Left renal pelvis (tissue), 4 donors: ENCODE measurements at places on chromosomes 16 and 17.

GRCh38 chr17:79670537-79671084 lies 59.8 kb upstream of the RBFOX3 start:
- no peak for DNase-seq

GRCh38 chr17:66939461-66940114 lies 24.9 kb upstream of the CACNG4 start:
- no peak for DNase-seq

DNA sequence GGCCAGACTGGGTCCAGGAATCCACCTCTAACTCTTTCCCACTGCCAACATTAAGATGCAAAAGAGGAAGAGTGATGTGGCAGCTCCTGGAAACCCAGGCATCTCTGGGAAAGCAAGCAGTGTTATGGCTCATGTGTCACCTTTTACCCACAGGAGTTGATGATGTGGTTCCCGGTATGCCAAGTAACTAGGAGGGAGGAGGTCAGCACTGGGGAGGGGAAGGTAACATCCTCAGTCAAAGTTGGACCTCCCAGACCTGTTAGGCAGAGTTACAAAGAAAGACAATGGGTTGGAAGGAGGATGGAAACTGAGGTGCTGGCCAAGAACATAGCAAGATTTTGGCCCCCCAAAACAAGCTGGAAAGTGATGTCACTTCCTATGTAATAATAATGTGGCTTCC lies 11.4 kb downstream of the KRABD2 start:
- no peak for DNase-seq

GRCh38 chr17:2707721-2708584 lies 3.6 kb downstream of the CLUH start:
- DNase-seq: no peak

DNA sequence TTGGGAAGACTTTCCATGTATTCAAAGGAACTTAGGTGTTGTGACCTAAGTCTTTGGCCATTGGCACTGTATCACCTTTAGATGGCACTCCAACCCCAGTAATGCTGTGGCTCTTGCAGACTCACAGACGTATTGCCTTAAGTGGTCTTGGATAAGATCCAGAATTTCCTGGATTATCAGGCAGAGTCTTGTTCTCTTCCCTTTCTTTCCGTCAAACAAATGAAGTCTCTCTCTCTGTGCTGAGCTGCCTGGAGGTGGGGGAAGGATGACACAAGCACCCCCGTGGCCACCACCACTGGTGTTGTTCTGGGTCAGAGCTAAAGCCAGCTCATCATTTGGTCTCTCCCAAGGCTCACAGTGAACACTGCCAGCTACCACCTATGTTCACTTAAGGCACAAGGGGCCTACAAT lies 789.9 kb upstream of the KIF2B start:
- DNase-seq: peak; percentile 12

- DNase-seq: no peak
Measured at GRCh38 chr16:23317751-23318150, 15.6 kb downstream of the SCNN1B start.

DNA sequence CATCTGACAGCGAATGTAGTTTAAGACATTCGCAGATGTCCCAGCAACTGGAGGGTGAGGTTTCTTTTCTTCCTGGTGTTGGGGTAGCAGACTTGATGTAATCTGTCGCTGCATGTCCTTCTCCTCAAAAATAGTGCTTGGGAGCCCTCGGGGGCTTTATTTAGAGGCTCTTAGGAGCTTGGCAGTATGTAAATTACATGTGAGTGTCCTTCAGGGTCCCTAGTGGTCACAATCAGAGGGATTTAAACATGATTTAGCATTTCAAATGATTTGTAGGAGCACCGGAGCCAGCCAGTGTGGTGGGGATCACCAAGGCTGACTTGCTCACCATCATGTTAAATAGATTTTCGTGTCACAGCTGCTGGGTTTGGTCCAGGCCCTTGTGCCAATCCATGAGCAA lies 8.8 kb upstream of the SALL1 start:
- DNase-seq: no peak

GRCh38 chr16:2985462-2985861 lies 5.2 kb upstream of the PKMYT1 start:
- DNase-seq: no peak

DNA sequence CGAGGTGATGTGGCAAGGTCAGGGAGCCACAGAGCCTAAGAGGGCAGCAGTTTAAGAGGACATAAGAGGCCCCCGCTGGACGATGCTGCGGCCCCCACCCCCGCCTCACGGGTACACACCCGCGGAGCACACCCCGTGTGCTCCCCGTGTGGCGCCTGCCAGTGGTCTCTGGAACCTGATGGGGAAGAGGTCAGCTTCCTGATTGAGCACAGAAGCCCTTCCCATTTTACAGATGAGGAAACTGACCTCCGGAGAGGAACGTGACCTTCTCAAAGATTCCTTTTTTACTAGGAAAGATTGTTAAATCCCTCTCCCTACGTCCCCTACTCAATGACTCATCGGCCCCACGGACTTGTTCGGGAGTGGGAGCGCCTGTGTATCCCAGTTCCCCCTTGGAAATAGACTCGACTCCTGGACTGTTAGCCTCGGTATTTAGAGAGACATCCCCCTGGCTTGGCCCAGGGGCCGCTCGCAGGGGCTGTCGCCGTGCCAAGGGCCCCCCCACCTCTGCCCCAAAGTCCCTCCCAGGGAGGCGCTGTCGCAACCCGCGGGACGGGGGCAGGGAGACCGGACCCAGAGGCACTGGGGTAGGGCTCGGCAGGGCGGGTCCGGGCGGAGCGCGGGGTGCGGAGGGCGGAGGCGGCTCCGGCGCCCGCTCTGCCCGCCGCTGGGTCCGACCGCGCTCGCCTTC lies at the start of gene ABCC3:
Gene ABCC3, plus strand, starts transcription at position 658 of the 691 bp plus-strand sequence. CDS start 56 bp downstream, outside the sequence.
- DNase-seq: no peak

DNA sequence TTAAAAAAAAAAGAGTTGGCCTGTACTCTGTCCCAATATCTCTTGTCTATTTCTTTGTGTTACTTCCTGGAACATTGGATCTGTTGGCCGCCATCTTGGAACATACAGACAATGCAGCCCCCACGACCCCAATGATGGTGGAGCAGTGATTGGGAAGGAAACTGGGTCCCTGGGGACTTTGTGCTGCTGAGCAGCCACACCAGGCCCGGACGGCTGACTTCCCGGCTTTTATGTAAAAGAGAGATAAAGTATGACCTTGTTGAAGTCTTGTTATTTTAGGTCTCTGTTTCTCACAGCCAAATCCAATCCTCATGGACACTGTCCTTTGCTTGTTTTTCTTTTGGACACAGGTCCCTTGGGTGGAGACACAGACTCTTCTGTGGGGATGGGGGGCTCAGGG lies 204.5 kb downstream of the SALL1 start:
- no peak for DNase-seq

DNA sequence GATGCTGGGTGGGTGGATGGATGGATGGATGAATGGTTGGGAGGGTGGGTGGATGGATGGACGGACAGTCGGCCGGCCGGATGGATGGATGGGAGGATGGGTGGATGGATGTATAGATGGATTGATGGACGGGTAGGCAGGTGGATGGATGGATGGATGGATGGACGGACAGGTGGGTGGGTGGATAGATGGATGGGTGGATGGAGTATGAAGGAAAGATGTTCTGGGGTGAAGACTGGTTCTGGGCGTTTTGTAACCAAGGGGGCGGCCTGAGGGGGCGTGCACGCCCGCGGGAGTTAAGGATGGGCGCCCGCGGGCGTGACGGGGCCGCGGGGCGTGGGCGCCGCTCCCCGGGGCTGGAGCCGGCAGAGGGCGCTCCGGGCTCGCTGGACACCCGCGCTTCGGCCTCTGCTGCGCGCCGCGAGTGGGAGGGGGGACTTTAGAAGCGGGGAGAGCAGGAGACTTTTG lies at the start of gene NECAB2:
Gene NECAB2, plus strand, starts transcription at position 407 of the 468 bp plus-strand sequence. CDS start 405 bp downstream, outside the sequence.
- DNase-seq: no peak

GRCh38 chr16:69003500-69003899 lies 102.0 kb upstream of the HAS3 start:
- no peak for DNase-seq

DNA sequence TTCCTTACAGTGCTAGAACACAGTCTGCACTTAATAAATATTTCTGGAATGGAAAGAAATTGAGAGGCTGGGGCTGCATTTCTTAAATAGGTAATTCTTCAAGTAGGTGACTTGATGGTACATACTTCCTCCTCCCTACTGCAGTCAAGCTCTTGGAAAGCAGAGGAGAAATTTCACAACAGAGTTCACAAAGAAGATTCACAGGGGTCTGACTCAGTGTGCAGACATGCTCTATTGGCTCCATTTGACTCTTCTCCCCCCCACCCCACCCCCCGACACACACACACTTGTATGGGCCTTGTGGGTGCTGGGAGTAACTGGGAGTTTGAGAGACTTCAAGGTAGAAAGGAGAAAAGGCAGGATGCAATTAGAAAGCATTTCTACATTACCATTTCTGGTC lies 6.2 kb upstream of the MYOCD start:
- no peak for DNase-seq

- no peak for DNase-seq
Measured at GRCh38 chr17:78527345-78527744, 49.9 kb downstream of the DNAH17 start.

DNA sequence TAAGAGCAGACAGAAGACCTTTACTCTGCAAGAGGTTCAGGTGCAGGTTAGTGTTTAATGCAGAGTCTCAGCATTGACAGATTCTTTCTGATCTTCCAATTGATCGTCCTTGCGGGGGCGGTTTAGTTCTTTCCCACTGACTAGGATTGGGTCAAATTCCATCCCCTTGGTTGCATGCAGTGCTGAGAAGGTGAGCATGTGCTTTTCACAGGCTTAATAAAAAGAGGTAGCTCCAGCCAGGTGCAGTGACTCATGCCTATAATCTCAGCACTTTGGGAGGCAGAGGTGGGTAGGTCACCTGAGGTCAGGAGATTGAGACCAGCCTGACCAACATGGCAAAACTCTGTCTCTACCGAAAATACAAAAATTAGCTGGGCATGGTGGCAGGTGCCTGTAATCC lies 7.5 kb upstream of the ITGAD start:
- no peak for DNase-seq

DNA sequence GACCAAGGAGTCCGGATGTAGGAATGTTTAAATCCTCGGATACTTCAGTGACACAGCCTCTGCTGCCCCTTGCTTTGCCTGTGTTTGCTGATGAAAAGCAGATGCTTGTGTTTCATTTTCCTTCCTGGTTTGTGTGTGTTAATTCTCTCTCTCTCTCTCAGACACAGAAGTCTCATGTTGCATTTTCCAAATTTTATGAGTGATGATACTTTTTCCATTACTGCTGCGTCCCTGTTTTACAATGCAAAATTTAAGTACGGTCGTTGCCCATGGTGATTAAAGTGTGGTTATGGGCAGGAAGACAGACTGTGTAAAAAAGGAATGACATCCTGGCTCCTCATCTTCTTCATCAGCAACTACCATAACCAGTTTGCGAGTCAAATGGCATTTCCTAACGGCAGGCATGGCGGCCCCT lies 5.7 kb downstream of the RMI2 start:
- no peak for DNase-seq

- no peak for DNase-seq
Measured at GRCh38 chr17:50596191-50597037, 35.9 kb downstream of the CACNA1G start.

DNA sequence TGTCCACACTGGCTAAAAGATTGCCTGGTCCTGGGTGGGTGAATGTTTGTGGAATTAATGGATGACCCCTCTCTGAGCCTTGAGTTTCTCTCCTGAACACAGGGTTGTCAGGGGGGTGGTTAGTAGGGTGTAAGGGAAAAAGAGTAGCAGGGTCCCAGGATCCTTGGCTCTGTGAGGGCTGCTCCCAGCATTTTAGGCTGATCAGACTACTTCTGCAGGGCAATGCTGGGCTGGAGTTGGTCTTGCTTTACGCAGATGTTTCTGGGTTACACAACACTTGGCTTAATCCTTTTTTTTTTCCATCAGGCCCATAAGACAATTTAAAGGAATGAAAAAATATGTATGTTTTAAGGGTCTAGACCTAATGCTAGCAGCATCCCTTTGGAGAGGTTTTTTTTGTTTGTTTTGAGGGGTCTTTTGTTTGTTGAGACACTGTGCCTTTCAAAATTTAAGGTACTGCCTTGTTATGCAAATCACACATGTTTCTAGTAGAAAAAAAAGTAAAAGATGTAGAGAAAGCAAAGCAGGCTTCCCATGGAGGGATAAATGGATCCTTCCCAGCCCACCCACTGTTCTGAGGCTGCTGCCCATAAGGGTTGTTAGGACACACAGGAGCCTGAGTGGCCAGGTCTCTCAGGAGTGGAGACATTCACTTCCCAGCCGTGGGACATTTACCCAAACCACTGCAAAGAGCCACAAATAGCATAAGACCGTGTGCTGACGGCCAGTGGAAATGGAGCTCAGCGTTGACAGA lies 225.6 kb upstream of the HSBP1 start:
- no peak for DNase-seq

- no peak for DNase-seq
Measured at GRCh38 chr17:61981323-61981722, 53.5 kb upstream of the INTS2 start.

DNA sequence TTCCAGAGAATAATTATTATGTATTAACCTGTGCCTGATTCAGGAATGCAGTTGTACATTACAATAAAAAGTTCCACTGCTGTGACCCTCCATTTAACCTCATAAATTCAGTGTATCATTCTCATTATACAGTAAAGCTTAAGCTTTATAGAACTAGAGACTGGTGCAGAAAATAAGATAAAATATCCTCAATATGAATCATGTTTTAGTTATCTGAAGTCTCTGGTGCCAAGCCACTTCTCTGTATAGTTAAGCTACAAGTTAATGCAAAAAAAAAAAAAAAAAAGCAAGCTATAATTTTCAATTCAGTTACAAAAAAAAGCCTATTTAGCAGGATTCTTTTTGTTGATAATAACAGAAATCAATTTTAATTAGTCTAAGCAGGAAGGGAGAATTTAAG lies 22.4 kb upstream of the SMIM36 start:
- no peak for DNase-seq

DNA sequence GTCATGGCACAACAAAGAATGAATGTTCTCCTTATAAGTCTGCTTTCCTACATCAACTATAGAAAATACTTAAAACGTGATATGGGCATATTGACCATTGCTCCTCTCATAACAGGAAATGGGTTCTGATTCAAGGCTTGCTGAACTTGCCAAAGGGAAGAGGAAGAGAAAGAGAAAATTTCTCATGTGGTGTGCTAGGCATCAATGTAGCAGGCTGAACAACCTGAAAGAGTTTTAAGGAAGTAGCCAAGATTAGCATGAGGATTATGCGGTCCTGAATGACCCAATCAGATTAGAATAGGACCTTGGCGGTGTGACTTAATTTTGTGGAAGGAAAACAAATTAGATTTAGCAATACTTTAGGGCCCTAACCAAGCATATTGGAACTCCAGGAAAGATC lies 617.7 kb upstream of the CDH11 start:
- DNase-seq: no peak
